ENCODE measurements at places on chromosomes 7 and 10.

DNA sequence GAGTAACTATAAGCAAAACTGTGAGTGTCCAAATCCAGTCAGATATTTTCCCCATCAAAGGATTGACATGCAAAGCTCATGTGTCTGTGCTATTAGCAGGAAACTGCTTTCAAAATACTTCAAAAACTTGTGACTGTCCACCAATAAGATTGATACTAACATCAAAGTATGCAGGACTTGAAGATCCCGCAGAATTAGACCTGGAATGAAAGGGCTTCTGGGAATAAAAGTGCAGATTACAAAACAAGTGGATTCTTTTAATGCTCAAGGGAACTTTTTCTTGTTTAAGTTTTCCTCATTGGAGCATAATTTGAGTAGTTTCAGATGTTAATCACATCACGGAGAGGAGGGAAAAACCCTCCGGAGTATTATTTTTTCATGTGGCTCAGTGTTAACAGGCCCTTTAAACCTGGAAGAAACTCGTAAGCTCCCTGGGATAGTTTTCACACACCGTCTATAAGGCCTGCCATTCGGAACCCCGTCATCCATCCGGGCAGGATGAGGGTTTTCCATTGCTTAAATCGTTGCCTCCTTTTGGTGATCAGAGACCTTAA, 33.9 kb upstream of the MKX start:
- no peak for DNase-seq

DNA sequence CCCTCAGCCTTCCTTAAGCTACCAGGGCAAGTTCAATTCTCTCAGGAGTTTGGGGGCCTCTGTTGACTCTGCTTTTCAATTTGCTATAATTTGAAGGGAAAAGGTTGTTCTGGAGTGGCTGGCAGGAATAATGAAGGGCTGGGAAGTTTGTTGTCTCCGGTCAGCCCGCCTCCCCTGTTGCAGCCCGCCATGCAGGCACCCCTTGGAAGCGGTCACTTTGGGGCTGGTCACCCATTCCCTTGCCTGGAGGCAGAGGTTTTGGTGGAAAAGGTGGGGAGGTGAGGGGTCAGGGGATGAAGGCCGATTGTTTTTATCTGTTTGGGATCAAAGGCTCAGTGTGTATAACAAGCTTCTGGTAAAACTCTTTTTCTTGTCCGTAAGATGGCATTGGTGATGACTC, 79.1 kb downstream of the GRK5 start:
- DNase-seq = no peak

DNA sequence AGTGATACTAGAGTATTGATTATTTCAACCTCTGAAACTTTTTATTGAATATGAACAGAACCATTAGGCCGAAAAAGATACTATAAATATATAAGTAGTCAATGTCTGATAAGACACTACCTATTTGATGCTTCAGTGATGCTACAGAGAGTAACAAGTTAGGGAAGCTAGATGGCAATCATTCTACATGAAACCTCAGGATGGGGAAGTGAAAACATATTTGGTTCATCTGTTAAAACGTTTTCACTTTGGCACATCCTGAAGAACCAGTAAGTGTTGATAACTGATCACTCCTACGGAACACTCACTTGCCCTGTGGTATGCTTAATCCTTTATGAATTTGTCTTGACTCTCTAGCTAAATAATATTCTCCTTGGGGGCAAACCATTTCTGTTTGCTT, 1064.9 kb downstream of the NXPH1 start:
- no peak for DNase-seq

DNA sequence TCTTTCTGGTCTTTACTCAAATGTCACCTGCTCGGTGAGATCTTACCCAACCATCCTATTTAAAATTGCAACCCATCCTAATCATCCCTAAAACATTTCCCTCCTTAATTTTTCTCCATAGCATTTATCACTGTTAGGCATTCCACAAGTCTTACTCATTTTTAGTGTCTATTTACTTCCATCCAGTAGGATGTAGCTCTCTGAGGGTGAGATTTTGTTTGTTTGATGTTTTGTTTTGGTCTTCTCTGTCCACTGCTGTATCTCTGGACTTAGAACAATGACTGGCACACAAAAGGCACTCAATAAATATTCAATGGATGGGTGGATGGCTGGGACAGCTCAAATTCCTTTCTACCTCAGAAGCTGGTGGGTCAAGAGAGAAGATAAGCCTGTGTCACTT, 15.8 kb upstream of the DUSP5 start:
- DNase-seq = no peak

DNA sequence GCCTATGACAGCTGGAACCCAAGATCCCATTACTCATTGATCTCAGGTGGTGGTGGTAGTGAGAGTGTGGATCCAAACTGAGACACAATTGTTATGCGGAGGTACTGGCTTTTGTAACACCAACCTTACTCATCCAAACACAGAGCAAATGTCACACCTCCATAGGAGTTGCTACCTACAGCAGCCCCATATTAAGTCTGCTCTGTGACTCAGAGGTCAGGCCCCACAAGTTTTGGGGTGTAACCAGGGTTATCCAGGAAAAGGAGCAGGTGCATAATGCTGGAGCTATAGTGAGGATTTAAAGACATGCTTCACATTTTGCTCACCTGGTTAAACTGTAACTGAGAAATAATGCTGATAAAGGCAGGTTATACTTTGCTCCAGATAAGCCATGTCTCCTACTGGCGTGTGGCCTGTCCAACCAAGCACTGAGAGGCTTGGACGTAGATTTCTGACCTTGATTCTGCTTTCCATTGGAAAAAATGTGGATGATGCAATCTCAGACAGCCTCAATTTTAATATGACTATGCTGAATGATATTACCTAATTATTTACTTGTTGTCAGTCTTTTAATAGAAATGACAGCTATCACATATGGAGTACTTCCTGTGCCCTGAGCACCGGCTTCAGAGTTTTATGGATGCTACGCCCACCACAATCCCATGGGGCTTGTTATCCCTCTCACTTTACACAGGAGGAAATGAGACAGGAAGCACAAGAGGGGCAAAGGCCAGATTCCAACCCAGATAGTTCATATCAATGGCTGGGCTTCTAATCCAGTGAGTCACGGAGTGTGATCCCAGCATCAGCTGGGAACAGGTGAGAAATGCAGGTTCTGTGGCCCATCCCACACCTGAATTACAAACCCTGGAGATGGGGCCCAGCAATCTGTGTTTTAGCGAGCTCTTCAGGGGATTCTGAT, 181.3 kb downstream of the CHN2 start:
- DNase-seq = no peak

DNA sequence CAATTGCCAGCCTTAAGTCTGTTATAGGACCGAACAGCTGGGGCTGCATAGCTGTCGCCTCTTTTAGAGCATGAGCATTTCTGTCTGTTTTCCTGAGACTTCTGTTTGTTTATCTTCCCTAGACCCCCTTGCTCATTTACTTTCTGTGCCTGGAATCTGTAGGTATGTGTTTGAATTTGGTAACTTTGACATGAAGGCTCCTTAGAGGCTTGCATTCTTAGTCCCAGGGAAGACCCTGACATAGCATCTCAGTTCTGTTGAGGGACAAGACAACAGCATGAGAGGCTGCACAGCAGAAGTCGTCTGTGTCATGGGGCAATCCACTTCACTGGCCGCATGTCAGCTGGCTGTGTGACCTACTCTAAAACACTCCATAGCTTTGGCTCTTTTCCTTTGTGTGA, 58.7 kb downstream of the KLHDC10 start:
- DNase-seq = no peak

DNA sequence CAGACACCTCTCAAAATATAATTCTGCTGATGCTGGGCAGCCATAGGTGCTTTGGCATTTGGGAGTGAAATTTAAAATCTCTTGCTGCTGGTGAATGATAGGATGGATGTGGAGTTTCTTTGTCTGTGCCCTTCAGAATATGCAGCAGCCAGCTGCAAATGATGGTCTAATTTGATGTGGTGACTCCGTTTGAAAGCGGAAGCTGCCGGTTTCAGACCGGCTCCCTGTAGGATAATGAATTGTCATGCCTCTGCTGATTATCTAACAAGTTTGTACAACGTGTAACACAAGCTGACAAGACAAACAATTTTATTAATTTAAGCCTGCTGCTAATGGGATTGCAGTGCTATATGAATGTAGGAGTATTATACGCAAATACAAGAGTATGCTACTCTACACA, 103.5 kb downstream of the SND1 start:
- DNase-seq = no peak

DNA sequence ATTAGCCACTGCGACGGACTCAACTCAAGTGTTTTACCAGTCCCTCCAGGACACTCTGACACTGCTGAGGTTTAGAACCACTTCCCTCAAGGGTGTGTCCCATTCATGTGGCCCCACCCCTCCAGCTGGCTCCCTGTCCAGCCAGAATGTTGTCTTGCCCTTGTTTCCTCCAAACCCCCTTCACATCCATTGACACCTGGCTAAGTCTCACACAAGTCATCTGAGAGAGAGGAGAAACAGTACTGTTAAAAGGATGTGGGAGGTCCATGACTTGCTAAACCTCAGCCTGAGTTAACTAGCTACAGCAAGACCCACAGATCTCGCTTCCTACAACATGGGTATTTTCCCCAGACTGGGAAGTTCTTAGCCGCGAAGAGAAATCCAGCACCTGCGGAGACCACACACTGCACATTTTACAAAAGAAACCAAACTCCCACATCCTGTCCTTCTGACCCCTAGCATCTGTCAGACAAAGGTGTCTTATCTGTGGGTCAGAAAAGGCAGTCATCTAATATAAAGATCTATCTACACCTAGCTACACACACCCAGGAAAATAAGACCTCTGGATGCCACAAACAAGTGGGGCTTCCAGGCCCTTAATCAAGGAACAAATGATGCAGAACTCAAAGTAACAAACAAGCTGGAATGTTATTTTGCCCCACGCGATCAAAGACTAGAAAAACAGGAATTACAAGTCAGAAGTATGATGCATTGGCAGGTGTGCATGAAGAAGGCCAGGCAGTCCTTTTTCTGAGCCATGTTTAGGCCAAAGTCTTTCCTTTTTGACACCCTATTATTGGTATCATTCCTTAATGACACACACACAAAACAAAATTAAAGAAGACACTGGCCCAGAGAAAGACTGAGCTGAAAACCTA, 13.9 kb downstream of the OSBPL3 start:
- DNase-seq = no peak

- peak; percentile 61 for DNase-seq
These were observed 177.0 kb upstream of the AKR1E2 start for GRCh38 chr10:4648999-4649398.

DNA sequence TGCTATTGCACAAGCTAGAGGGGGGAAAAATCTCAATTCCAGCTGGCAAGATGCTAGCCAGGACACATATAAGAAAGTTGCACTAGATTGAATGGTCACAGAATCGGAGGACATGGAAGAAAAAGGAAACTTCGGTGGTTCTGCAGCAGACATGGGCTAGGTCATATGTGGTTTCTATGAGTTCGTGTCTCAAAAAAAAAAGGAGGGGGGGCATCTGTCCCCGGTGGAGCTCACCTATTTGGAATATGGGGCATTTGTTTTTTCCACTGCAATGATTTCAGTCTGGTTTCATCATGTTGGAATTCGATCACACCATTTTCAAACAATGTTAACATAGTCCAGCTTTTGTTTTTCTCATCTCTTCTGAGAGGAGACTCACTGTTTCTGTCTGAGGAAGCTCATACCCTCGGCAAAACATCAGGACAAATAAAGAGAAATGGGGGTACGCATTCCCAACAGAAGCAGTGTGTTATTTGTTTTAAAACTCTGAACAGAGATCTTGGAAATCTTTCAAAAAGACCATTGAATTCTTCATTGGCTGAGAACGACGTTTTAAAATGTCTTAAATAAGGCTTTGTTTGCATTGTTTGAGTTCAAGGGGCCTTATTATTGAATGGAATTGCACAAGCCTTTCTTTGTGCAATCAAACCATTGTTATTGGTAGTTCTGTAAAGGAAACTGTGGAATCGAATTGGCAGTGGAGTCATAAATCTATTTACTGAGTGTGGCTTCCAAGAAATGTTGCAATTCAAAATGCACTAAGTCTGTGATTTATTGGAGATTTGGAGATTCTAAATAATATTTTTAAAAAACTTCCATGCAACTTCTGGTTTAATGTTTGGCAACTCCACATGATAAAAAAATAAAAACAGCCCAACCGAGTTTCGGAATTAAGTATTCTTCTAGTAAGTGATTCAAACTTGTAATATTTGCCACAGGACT, 173.2 kb downstream of the RTKN2 start:
- no peak for DNase-seq

DNA sequence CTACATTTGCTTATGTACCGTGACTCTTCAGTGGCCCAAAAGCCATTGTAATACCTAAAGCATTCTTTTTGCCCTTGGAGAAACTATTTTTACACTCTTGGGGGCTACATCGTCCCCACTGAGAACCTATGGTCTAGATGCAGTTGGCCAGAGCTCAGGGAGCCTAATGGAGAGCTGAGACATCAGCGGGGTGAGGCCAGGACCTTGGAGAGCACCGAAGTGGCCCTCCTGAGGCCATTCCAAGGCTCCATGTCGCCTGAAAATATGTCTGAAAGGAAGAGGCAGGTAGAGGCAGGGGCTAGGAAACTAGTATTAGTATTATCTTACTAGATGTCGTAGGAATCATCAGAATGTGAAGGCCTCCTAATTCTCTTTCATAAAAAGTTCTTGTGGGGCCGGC, 4.9 kb downstream of the PKD2L1 start:
- no peak for DNase-seq

GRCh38 chr10:63692220-63692896, 171.2 kb downstream of the REEP3 start:
- peak; percentile 46 for DNase-seq
